NCI-H226 (cell line): ENCODE measurements at places on chromosomes 1 and 21.
A peak's percentile ranks its signal among the peaks of the same experiment; 100 is the strongest.

- no peak for DNase-seq
Measured at GRCh38 chr21:20662514-20662913, 335.7 kb upstream of the NCAM2 start.

- no peak for DNase-seq
Measured at GRCh38 chr21:43287795-43288755, 119.3 kb downstream of the CRYAA start.

DNA sequence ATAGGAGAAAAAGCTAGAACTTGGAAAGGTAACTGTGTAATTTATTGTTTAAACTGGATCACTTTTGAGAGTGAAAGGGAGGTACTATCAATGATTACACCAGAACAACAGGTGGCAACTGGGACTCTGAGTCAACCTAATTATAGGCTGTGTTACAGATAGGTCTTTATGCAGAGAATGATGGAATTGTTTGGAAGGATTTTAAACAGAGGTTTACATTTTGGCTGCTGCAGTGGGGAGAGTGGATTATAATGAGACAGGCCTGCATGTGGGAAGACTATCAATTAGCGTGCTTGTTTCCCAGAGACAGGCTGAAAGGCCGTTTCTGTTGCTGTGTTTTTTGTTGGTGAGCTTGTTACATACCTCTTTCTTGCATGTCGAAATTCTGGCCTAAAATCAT is 432.9 kb downstream of the PLA2G4A start:
- DNase-seq: no peak

DNA sequence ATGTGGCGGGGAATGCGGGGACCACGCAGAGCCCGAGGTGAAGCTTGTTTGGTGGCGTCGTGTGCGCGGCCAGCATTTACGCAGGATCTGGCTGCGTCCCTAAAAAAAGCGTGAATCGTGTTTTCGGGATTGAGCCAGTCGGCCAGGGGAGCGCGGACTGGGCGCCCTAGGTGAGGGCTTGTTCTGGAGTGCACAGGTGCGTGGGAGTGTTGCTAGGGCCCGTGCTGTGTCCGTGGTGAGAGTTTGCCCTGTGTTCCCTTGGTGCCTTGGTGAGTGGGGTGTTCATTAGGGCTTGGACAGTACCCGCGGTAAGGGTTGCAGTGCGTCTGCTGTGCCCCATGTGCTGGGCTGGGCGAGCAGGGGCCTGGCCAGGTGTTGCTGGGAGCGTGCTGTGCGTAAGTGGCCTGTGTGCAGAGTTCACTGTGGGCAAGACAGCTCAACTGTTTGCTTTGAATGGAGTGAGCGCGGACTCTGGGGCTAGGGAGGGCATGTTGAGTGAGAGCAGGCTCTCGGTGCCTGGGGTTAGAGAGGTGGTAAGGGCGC is 673 bp downstream of the CD46 start:
- DNase-seq: no peak

DNA sequence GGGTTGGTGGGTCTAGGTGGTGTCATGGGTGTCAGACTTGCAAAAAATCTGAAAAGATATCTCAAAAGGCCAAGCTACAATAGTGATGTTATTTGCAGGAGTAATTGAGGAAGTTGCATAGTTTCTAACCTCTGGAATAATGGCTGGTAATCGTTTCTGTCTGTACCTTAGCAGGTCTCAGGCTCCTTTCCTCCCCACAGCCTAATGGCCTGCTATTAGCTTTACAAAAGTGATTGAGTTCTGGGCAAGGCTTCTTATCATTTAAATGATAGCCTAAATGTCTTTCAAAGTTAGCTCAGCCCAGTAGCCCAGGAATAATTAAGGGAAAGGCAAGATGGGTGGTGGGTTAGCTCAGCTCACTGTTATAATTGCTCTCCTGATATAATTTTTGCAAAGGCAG is 37.7 kb upstream of the IGSF5 start:
- DNase-seq: no peak

DNA sequence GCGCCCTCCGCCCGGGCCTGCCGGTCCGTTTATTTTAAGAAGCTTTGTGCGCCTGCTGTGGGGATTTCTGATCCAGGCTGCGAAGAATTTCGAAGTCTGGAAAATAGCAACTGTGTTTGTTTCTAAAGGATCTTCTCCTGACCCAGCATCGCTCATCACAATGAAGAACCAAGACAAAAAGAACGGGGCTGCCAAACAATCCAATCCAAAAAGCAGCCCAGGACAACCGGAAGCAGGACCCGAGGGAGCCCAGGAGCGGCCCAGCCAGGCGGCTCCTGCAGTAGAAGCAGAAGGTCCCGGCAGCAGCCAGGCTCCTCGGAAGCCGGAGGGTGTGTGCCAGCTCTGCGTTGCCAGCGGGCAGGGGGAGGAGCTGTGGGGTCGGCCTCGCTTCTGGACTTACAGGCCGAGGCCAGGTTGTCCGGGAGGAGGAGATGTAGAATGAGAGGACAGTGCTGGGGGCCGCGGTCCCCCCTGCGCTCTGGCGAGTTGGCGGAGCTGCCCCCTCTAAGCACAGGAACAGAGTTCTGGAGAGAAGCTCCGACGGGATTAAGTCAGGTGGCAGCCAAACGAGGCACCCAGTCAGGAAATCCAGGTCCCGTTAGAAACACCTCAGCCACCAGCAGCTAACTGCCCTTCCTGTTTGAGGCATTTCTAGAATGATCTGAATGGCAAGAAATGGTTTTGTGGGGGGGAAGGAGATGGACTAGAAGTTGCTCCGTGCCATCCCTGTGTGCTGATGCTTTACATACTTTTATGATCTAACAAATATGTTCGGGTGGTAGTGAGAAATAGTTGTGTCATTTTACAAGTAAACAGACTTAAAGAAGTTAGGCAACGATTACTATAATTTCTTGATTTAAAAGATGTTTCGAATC is 948 bp downstream of the TXLNA start:
- peak; percentile 43 for DNase-seq

- DNase-seq: no peak
Measured at GRCh38 chr1:9871707-9872425, 38.2 kb downstream of the CTNNBIP1 start.

- DNase-seq: no peak
Measured at GRCh38 chr21:43191971-43192370, 23.2 kb downstream of the CRYAA start.

DNA sequence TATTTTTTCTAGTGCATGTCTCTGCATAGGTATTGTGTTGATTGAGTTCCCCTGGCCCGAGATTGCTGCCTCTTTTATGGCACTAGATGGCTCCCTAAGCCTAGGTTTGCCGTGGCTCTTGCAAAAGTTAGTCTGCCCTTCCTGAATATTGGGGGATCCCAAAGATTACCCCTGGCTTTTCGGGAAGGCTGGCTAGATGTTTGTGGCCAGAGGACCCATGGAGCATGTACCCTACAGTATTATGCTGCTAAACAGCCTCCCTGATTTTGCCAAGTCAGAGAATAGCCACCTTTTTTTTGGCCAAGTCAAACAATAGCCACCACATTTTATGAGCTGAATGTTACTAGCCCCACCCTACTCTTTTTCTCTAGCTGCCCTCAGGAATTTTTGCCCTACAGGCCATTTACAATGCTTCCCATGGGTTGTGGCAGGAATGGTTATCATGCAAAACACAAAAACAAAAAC is 343.2 kb downstream of the OLFM3 start:
- no peak for DNase-seq

GRCh38 chr1:168408884-168409283 is 128.2 kb downstream of the TBX19 start:
- peak; percentile 90 for DNase-seq

GRCh38 chr1:226814751-226815537 is 55.5 kb upstream of the PSEN2 start:
- DNase-seq: peak; percentile 48

GRCh38 chr21:34143685-34144182 is 70.4 kb downstream of the MRPS6 start:
- no peak for DNase-seq

- DNase-seq: no peak
Measured at GRCh38 chr21:15363921-15364320, 299.1 kb upstream of the NRIP1 start.

- DNase-seq: peak; percentile 18
Measured at GRCh38 chr1:112083487-112083886, 94.0 kb upstream of the KCND3 start.

GRCh38 chr1:105172788-105173187 is 1423.1 kb downstream of the AMY1C start:
- no peak for DNase-seq

GRCh38 chr1:240577095-240577494 is 34.9 kb downstream of the GREM2 start:
- no peak for DNase-seq

DNA sequence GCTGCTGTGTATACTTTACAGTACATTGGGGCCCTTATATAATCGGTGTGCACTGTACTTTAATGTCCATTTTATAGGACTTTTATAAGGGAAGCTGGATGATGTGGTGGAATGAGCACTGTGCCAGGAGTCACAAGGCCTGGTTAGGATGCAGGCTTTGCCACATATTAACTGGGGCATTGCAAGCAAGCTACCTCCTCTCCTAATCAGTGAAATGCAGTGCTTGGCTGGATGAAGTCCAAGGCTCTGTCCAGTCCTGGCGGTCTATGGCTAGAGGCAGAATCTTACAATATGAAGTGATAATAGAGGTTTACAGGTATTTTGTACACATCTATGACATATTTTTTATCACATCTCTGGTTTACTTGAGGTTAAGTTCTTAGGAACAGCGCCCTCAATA is 1.7 kb upstream of the PKP1 start:
- no peak for DNase-seq

DNA sequence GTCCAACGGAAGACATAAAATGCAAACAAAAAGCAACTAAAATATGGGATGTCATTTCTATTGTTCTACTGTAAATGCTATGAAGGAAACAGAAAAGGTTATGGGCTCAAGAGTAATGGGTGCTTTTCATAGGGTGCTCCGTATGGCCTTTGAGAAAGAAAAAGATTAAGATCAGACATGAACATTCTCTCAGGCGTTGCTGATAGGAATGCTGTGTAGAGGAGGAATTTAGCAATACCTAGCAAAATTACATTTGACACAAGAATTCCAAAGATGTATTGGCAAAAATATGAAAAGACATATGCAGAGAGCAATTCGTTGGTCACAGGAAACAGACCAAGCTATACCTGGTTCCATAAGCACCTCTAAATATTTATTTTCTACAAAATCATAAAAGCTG is 5.7 kb upstream of the OXCT2 start:
- no peak for DNase-seq

- no peak for DNase-seq
Measured at GRCh38 chr1:20339811-20340457, 49.3 kb downstream of the VWA5B1 start.

DNA sequence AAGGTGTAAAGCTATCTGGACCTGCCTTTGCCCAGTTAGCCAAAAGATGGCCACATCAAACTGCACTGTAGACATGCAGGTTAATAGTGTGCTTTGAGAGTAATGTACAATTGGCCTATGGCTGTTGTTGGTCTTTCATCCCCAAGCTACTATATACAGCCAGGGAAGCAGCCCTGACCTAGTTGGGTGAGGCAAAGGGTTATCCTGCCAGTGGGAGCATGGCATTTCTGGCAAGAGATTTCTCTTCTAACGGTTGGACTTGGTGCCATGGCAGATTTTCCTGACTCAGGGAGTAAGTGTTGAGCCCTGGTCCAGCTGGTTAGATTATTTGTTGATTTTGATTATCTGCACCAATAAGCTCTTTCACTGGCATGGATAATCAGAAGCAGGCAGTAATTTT is 119.8 kb downstream of the SDCCAG8 start:
- DNase-seq: no peak

GRCh38 chr1:190633488-190633887 is 155.8 kb upstream of the BRINP3 start:
- DNase-seq: no peak
